ENCODE measurements at places on chromosomes 7 and 10. TPM values are rescaled to one million over a fixed set of nuclear protein-coding genes. Genes with fewer than 3 reads are reported as not detected.

DNA sequence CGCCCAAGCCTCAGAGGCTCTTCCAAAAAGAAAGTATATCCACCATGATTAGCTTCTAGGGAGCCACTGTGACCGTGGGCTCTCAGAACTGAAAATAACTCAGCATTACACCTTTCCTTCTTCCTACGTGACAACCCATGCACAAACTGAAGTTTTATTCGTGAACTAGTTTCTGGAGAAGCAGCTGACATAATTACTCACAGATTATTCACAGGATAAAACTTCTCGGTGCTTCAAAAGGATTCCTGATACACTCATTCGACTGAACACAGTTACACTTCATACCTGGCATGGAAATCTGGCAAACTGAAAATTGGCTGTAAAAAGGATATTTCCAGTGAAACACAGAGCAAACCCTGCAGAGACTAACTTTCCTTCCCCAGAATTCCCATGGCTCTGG lies 139.2 kb upstream of the PTER start:
- no peak for DNase-seq

- DNase-seq, result no peak
These were observed 317.4 kb upstream of the ADARB2 start for GRCh38 chr10:2054728-2055127.

GRCh38 chr10:119020627-119020946 lies 8.9 kb upstream of the NANOS1 start:
- peak; percentile 42 for DNase-seq

DNA sequence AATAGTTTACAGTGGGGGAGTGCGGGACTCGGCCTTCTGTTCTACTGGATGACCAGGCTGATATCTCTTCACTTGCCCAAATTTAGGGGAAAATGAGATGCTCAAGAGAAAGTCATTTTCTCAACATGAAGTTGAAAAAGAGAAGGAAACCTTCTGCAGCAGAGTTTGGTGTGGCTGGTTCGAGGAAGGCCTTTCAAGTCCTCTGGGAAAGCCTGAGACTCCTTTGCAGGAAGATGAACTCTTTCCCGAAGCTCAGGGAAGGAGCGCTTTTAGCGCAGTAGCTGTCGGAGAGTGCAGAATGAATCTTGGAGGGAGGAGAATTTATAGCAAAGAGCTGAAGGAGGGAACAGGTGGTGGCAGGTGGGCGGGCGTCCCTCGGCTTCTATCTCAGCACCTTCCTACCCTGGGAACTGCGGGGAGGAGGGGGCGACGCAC lies at the start of gene ATOH7:
Gene ATOH7, minus strand, starts transcription at position 297 of the 435 bp plus-strand sequence. CDS start 436 bp downstream, outside the sequence.
- no peak for DNase-seq

DNA sequence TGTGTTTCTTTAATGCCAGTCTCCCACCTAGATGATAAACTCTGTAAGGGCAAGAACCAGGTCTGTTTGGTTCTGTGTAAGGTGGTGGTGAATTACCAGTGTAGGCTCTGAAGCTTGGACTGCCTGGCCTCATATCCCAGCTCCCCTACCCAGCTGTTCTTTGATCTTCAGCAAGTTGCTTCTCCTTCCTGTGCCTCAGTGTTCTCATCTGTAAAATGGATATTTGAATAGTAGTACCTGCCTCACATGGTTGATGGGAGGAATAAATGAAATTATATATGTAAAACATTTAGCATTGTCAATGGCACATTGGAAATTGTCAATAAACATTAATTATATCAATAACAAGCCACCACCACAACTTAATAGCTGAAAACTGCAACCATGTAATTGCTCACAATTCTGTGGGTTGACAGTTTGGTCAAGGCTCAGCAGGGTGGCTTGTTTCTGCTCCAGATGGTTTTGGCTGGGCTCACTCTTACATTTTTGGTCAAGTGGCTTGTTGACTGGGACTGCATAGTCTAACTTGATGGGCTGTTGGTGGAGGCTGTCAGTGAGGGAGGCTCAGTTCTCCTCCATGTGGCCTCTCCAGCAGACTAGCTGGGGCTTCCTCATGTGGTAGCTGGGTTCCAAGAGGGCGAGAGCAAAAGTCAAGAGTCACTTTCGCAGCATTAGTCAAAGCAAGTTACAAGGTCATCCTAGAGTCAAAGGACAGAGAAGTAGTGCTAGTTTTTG lies 84.5 kb upstream of the DUSP5 start:
- peak; percentile 32 for DNase-seq

DNA sequence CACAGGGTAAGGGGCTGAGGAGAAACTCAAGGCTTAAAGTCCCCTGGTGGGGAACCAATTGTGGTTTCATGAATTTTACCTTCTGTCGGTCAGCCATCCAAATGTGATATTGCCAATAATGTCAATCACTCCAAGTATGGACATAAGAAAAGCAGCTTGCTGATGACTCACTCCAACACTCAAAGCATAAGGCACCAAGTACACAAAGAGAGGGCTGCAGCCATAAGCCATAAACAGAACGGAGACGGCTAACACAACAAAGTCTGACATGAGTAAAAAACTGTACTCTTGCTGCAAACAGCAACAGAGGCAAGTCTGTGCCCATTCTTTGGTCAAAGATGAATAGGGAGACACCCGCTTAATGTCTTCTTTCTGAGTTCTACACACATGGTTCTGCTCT lies 24.2 kb downstream of the IFIT5 start:
- no peak for DNase-seq

EXOSC1 gene
- total RNA-seq, result 55.6 TPM

DNA sequence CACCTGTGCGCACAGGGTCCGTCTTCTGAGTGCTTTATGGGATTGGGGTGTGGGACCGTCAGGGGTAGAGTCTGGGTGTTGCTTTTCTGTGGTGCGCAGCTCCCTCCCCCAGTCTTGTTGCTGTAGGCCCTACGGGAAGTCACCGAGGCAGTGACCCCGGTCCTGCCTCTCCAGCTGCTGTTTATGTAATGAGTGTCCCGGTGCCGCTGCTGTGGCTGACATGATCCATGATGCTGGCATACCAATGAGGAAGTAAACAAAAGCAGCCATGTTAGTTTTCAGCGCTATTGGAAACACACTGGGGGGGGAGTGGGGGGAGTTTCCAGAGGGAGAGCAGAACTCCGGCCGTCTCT lies 1.1 kb downstream of the TRIM8 start:
- DNase-seq, result no peak

DNA sequence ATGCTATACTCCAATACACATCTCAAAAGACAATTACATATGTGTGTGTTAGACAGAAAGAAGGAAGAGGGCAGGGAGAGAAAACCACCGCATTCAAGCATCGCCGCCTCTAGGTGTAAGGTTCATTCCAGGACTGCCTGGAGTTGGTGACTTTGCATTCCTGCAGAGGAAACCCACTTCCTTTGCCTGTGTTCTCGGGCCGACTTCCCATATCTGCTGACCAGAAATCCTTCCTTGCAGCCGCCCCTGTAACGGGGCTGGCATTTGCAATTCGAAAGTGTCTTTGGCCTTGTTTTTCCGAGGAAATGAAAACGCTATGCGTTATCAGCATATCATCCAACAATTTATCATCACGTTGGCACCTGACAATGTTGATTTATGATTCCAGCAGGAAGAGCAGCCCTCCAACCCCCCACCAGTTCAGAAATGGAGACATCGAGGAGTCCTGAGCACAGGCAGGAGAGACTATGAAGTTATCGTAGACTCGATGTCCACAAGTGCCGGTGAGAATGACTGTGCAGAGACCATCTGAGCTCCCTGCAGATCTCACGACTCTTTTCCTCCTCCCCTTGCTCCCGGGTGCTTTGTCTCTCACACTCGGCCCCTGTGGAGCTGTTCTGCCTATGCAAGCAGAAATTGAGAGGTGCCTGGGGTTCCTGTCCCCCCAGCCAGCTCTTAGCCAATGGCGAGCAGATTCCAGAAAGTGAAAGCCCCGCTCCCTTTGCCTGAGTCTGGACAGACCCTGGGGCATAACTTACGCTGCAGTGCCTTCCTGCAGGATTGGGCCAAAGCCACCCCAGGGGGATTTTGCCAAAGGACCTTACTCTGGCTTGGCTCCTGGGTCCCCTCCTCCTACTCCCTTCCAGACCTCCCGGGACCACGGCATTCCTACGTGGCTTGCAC lies 68.9 kb upstream of the FOXK1 start:
- DNase-seq, result no peak

ACTR3C gene
- total RNA-seq, result 18.1 TPM

TRPV5 gene
- not detected for total RNA-seq

KAT6B gene
- 7.7 TPM for total RNA-seq

GRCh38 chr10:119025776-119026175 lies 3.7 kb upstream of the NANOS1 start:
- DNase-seq, result peak; percentile 44

EEPD1 gene
- total RNA-seq, result 2.5 TPM

- DNase-seq, result peak; percentile 31
These were observed 15.1 kb downstream of the ITGA8 start for GRCh38 chr10:15704581-15704968.

DNA sequence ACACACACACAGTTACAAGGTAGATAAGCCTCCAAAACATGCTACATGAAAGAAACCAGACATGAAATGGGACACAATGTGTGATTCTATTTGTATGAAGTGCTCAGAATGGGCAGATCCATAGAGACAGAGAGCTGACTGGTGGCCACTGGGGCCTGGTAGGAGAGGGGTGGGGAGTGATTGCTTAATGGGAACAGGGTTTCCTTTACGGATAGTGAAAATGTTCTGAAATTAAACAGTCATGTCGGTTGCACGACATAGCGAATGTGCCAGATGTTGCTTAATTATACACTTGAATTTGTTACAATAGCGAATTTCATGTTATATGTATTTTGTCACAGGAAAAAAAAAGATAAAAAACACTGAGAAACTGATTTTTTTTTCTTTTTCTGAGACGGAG lies 122.3 kb downstream of the SPDYE5 start:
- DNase-seq, result no peak

THNSL1 gene
- total RNA-seq, result 4.8 TPM

DNA sequence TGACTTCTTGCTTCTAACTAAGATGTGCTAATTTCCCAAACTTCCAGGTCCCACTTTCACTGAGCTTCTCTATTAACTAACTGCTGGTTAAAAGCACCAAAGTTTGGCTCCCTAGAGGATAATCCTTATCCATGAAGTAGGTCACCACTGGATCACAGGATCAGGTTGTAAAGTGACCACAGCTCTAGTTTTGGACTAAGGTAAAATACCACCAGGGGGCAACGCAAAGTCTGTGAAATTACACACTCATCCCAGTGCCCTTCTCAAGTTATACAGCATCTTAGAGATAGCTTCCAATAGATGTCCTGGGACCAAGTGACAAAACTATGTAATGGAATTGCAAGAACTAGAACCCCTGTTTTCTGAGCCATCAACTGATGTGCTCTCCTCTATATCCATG lies 116.4 kb upstream of the ASAH2 start:
- DNase-seq, result peak; percentile 35

DNA sequence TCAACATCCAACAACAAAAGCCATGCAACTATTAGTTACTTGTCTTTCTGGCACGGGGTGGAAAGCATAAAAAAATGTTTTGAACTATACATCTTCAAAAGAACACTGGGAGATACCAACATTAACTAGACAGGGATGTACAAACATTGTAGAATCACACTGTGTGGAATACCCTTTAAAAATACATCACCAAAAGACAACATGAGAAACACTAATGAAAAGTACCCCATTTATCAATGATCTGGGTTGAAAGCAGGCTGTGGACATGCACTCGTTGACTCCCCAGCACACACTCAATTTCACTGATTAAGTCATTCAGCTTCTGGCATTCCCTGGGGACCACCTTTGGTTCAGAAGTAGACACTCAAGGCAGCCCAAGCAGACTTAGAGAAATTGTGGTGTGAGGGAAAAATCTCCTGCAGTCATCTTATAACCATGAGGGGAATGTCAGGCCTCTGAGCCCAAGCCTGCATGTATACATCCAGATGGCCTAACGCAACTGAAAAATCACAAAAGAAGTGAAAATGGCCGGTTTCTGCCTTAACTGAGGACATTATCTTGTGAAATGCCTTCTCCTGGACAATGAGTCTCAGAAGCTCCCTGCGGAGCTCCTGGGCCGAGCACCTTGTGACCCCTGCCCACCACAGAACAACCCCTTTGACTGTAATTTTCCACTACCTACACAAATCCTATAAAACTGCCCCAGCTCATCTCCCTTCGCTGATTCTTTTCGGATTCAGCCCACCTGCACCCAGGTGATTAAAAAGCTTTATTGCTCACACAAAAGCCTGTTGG lies 53.0 kb downstream of the CACUL1 start:
- DNase-seq, result no peak

- DNase-seq, result no peak
These were observed 35.5 kb upstream of the CALN1 start for GRCh38 chr7:72447465-72448204.

- no peak for DNase-seq
These were observed 104.7 kb upstream of the IL6 start for GRCh38 chr7:22622116-22622785.

HDAC9 gene
- 21.1 TPM for total RNA-seq

DNA sequence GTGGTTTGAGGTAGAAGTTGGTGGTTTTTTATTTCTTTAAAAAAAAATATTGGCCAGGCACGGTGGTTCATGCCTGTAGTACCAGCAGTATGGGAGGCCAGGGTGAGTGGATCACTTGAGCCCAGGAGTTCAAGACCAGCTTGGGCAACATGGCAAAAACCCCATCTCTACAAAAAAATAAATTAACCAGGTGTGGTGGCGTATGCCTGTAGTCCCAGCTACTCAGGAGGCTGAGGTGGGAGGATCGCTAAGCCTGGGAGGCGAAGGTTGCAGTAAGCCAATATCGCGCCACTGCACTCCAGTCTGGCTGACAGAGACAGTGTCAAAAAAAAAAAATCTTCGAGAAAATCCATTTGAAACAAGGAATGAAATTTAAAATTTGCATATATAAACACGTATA lies 1.1 kb downstream of the IL2RA start:
- no peak for DNase-seq

DNA sequence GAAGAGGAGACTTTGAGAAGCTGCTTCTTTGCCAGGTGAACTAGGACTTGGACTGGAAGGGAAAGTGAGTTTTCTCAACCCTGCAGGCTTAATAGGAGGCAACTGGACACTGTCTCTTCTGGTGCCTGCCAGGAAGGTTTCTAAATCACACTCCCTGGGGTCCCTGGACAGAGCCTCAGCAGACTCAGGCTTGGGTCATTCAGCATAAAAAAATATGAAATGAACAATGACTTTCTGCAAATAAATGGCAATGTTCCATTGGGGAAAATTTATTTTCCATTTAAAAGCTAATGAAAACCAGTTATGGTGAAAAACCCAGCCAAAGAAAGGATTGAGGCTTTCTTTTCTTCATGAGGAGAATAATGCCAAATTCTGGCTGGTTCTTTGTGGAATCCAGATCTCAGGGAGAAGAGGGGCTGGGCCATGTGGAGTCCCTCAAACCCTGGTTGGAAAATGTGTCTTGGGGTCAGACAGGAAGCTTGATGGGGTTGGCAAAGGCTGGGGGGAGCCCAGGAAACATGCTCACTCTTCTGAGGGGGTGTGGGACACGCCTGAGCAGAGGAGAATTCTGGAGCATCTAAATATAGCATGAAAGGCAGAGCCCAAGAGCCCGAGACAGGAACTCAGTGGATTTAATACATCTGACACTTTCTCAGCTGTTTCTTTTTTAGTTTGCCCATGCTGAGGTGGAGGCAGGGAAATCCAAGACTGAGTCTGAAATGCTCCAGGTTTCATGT lies 65.2 kb upstream of the EMX2 start:
- no peak for DNase-seq
